ENCODE measurements at places on chromosomes 11 and 22. TPM values are rescaled to one million over a fixed set of nuclear protein-coding genes. Genes with fewer than 3 reads are reported as not detected.

GRCh38 chr11:118662401-118663271 lies 16.8 kb downstream of the TREH start:
- DNase-seq, result no peak

- no peak for DNase-seq
These were observed 144.2 kb downstream of the TRIM29 start for GRCh38 chr11:119993722-119994121.

DNA sequence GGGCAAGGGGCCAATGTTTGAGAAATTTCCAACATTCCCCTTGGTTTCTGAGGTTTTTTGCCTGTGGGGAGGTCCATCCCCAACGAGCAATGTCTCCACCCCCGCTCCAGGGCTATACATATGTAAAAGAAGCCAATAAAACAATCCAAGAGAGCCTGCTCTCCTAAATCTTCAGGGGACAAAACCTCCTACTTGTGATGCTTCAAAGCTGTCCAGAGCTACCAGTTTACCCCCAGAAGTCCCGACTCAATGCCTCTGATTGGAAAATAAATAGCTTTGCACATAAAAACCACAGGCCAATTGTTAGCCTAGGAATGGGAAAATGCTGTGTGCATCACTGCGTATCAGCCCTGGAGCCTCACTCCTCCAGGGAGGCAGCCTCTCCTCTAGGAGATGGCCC lies 66.0 kb upstream of the PAX6 start:
- no peak for DNase-seq

The GALNT18 gene
- total RNA-seq, result 101 TPM

- no peak for DNase-seq
These were observed 75.2 kb downstream of the MN1 start for GRCh38 chr22:27726331-27726685.

The PRR14L gene
- 37.2 TPM for total RNA-seq

DNA sequence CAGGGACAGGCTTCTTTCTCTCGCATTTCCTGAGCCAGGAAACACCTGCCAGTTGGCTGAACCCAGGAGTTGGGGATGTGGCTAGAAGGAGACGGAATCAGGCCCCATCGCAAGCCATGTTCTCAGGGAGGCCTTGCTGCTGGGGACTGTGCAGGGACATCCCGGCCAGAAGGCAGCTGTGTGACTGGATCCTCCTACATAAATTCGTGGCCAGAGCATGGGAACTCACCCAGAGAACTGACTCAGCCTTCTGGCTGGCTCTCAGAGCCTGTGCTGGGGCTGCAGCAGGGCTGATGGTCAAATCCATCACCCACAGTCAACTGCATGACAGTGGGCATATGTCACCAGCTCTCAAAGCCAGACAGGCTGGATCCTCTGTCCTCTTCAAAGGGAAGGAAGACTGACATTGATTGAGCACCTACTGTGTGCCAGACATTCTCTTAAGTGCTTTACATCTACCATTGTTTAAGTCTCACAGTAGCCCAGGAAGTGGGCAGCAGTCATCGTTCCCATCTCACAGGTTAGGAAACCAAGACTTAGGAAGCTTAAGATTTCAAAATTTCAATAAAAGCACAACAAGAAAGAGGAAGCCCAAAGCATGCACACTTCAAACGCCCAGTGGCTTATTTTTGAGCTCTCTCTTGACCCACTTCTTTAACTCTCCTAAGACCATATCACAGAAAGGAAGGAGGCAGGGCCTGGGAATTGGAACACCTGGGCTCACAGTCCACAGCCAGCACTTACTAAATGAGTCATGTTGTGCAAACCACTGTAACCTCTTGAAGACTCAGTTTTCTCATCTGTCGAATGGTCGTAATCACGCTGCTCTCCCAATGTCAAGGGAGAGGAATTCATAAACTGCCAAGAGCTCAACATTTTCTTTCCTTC lies 30.9 kb upstream of the CACNG2 start:
- no peak for DNase-seq

DNA sequence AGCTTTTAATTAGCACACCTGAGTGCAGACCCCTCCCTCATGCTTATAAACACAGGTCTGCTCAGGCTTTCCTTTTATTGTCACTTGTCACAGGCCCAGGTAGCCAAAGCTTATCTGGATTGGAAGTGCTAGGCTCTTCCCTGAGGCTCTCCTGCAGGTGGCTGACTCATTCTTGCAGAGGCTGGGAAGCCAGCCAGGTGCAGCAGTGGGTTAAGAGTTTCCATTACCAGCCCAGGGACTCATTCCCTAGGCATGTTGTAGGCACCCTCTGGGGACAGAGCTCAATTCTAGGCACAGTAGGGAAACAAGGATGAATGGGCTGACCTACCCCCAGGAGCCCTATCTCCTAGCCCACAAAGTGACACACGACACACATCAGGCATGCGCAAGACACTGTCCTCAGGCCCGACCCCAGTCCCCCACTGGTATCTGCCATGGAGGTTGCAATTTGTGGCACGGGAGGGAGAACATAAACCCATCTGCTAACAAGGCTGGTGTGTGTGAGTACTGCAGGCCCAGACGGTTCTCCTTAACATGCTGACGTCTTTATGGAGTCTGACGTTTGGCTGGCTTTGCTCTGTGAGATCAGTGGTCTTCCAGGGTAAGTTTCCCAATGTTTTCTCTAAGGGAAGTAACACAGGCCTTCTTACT lies 94.2 kb downstream of the ABTB2 start:
- no peak for DNase-seq

The ANKRD13D gene
- 44.2 TPM for total RNA-seq

DNA sequence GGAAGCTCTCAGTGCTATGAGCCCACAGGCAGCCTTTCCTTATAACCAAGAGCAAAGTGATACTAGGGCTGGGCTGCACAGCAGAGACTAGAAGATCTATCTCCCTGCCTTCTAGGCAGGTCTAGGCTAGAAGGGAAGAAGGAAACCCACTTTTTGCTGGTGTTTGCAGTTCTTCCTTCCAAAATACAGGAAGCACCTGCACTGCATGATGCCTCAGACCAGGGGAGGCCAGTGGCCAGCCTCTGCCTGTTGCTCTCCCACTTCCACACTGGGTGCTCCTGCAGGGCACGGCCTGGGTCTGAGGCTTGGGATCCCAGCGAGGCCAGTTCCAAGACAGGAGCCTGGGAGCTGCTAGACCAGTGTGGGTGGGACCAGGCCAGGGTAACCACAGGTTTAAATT lies 6.0 kb upstream of the UCP3 start:
- DNase-seq, result no peak

The CEND1 gene
- 0.58 TPM for total RNA-seq

- DNase-seq, result no peak
These were observed at the start of gene FERMT3 for GRCh38 chr11:64206457-64207255. TSS of gene FERMT3 (plus strand) at chr11:64206721. CDS start at chr11:64207365, 644 bp downstream.

- no peak for DNase-seq
These were observed 84.0 kb upstream of the ZBED5 start for GRCh38 chr11:10941871-10942270.

DNA sequence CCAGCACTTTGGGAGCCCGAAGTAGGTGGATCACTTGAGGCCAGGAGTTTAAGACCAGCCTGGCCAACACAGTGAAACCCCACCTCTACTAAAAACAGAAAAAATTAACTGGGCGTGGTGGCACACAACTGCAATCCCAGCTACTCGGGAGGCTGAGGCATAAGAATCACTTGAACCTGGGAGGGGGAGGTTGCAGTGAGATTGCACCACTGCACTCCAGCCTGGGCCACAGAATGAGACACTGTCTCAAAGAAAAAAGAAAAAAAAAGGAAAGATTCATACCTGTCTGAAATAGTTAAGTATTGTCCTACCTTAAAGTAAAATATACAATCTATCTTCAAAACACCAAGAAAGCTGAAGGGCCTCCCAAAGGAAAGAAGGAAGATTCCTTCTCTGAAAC lies 20.1 kb downstream of the RBFOX2 start:
- no peak for DNase-seq

GRCh38 chr11:1884303-1884700 lies 7.4 kb downstream of the PRR33 start:
- DNase-seq, result no peak

GRCh38 chr11:6482441-6482840 lies 1.1 kb downstream of the TIMM10B start:
- DNase-seq, result no peak

The FXYD2 gene
- total RNA-seq, result 89.7 TPM

GRCh38 chr11:131423688-131424087 lies 53.3 kb downstream of the NTM start:
- no peak for DNase-seq

DNA sequence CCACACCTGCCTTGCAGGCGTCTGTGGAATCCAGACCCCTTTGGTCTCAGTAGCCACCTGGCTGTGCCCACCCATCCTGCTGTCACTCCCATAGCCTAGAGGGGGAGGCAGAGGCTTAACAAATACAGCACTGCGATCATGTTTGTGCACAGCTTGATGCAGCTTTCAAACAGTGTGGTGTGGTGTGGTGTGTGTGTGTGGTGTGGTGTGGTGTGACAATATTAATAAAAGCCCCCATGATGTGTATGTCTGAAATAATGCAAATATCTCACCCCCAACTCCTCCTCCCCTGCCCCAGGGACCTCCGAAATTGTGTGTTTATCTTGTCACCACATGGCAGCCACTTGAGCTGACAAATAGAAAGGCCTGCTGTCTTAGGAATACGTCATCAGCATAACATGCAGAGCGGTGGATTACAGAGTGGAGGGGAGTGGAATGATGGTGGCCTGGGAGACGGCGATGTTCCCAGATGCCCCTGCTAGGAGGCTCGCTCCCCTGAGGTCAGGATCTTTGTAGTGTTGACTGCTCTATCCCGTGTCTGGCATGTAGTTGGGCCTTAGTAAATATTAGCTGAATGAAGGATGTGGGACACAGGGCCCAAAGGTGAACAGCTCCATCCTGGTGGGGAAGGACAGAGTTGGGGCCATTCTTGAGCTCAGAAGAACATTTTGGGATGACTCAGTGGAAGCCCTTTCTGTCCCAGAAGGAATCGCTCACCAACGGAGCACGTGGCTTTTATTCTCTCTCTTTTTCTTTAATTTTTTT lies 2.8 kb downstream of the PDXP start:
- DNase-seq, result no peak

- no peak for DNase-seq
These were observed 279.7 kb downstream of the SWAP70 start for GRCh38 chr11:9943386-9944110.

DNA sequence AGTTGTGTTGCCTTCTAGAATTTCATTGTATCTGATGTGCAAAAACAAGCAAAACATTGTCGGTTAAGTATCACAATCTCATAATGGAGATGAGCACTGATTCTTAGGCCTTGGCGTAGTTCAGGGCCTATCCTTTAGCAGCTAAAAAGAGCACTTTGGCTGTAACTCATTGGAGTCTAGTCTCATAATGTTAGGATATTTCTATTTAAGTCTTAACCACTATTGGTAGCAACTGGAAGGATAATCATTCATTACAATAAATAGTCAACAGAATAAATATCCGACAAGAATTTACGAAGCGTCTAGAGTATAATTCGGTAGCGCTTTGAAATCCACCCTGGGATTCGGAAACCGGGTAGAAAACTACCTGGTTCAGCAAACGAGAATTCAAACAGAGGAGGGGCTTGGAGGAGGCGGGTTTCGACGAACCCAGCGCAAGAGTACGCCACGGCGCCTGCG lies 461 bp upstream of the EED start:
- no peak for DNase-seq

- no peak for DNase-seq
These were observed 4.7 kb upstream of the JAM3 start for GRCh38 chr11:134063991-134064747.

DNA sequence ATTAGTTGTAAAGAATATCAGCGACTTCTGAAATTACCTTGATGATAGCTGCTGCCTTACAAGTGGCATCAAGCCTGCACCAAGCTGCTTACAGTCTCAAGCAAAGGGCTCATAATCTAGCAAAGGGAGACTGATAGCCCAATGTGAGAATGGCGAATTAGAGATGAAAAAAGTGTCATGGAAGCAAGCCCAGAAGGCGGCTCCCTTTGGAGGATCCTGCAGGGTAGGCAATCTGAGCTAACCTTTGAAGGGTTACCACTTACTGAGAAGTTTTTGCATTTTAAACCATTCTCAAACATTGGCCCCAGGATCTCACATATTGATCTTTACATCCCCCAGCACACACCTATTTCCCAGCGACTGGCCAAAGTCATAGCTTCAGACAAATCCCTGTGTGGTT lies 18.5 kb downstream of the GAB2 start:
- no peak for DNase-seq

The OR52H1 gene
- not detected for total RNA-seq

GRCh38 chr11:61187505-61188130 lies 15.7 kb upstream of the PGA3 start:
- peak; percentile 48 for DNase-seq

GRCh38 chr11:11137339-11137738 lies 215.7 kb downstream of the CSNK2A3 start:
- DNase-seq, result no peak

GRCh38 chr22:35195821-35196220 lies 61.5 kb upstream of the HMGXB4 start:
- DNase-seq, result no peak

- no peak for DNase-seq
These were observed 16.0 kb downstream of the TBX1 start for GRCh38 chr22:19776433-19777031.

- DNase-seq, result no peak
These were observed 1858.3 kb upstream of the RAG2 start for GRCh38 chr11:38456371-38456770.

The COA4 gene
- total RNA-seq, result 63.8 TPM

DNA sequence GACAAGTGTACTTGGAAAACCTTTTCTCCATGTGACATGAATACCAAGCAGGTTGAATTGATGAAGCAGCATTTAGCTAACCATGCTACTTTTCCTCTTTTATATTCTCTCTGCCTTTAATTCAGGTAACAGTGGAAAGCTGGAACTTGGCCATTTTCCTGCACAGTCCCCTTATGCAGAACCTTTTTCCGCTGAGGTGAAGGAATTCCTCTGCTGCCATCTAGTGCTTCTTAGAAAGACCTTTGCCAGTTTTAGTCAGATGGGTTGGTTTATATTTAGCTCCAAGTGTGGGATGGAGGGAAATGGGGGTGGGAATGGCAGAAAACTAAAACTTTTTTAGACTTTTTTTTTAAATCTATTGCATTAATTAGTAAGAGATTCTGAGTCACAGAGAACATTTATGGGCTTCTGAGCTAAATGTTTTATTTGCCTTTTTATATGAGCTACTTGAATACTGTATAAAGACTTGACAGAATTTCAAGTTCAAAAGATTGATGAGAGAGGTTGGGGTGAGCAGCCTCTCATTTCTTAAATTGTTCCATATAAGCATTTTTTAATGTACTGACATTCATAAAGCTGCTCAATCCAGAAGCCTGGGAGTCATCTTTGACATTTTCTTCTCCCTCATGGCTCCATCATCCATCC lies 153.9 kb upstream of the ZC3H12C start:
- DNase-seq, result peak; percentile 82

Data from glomerular endothelial cell (primary cell).